ENCODE measurements at places on chromosomes 2 and 18.

GRCh38 chr2:98027538-98027937 lies 31.8 kb upstream of the TMEM131 start:
- DNase-seq, result no peak

GRCh38 chr2:28068527-28068926 lies 178.0 kb downstream of the BABAM2 start:
- no peak for DNase-seq

- no peak for DNase-seq
These were observed 1159.0 kb downstream of the RPIA start for GRCh38 chr2:89850481-89850880.

DNA sequence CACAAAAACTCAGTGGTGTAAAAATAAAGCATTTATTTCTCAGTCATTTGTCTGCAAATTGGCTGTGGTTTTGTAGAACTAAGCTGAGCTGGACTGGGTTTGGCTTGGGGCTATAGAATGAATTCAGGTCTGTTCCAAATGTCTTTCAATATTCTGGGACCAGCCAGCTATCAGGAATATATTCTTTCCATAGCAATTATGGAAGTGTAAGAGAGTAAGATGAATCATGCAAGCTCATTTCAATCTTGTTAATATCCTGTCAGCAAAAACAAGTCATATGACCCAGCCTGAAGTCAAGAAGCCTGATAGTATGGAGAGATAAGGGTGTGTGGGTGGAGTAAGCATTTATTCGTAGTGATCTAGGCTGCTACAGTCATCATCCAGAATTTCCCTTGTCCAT lies 481.0 kb upstream of the CDH2 start:
- DNase-seq, result no peak

DNA sequence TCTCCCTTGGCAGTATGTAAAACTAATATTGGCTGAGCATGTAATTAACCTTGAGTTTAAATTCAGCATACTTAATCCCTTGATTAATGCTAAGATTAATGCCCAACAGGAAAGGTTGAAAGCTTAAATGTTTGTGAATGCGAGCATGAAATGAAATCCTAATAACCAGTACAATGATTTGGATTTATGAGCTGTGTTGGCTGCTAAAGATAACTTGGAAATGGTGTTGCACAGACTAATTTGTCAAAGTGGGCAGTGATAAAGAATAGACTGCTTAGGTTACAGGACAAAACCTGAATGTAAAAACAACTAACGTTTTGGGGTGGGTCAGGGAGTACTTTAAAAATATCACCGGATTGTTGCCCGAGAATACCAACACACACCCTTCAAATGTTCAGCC lies 70.6 kb downstream of the MGAT5 start:
- DNase-seq, result no peak

- no peak for DNase-seq
These were observed 308.8 kb upstream of the LYPD1 start for GRCh38 chr2:132978840-132979239.

DNA sequence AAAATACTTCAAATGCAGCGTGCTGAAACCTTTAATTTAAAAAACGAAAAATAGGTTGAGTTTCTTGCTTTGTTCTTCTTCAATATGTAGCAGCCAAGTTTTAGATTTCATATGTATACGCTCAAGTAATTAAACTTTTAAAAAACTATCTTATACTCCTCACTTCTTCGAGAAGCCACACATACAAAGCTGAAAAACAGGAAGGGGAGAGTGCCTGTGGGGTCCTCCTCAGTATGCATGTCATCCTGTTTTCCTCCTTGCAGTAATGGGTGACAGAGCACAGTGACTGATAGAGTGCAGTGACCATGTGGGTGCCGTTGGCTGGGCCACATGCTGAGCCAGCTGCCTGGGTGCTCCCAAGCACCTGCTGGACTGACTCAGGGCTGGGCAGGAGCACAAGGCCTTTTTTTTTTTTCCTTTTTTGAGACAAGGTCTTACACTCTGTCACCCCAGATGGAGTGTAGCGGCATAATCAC lies 33.3 kb downstream of the UXS1 start:
- DNase-seq, result no peak

DNA sequence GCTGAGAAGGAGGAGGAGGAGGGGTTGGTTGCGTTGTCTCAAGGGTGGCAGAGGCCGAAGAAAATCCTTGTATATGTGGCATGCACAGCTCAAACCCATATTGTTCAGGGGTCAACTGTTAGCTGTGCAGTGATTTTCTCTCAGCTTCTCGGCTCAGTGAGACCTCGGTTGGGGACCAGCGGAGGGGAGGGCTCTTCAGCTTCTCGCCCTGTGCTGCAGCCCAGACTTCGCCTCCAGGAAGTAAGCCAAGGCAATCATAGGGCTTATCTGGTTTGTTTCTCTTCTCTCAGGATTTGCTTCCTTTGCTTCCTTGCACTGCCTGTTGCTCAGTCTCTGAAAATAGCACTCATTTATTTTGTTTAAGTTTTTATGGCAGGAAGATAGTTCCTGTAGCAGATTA lies 85.5 kb downstream of the SOWAHC start:
- DNase-seq, result peak; percentile 31

DNA sequence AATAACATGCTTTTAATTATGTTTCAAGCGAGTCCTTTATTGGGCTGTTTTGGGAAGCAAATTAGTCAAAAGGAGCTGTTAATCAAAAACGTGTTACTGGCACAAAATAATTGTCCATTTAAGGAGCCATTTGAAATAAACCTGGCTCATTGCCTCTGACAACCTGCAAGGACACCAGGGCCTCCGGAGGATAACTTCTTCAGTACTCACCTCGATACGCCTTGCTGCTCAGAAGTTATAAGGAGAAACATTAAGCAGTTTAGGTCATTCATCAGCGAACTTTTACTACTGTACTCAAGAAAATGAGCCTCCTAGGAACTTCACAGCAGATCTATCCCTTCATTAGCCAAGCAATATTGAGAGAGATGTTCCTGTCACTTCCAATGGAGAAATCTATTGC lies 1579.2 kb upstream of the ACVR2A start:
- no peak for DNase-seq

DNA sequence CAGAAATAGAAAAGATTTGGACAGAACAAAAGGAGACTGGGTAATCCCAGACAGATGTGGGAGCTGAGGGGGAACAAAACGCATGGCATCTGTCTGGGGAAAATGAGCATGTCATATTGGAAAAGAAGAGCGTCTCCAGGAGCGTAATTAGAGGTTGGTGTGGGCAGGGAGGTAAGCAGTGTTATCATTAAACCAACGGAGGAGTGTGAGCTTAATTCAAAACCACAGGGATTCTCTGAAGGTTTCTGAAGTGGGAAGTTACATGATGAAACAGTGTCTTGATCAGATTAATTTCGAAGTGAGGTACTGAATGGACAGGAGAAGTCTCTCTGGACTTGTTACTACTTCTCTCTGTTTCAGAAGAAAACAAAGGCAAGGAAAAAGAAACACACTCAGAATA lies 53.3 kb downstream of the DTNB start:
- DNase-seq, result no peak

- DNase-seq, result no peak
These were observed 117.6 kb upstream of the HAAO start for GRCh38 chr2:42909966-42910365.

GRCh38 chr2:105142239-105142638 lies 99.3 kb upstream of the GPR45 start:
- no peak for DNase-seq

- no peak for DNase-seq
These were observed 125.9 kb upstream of the RNF152 start for GRCh38 chr18:62018759-62019041.

DNA sequence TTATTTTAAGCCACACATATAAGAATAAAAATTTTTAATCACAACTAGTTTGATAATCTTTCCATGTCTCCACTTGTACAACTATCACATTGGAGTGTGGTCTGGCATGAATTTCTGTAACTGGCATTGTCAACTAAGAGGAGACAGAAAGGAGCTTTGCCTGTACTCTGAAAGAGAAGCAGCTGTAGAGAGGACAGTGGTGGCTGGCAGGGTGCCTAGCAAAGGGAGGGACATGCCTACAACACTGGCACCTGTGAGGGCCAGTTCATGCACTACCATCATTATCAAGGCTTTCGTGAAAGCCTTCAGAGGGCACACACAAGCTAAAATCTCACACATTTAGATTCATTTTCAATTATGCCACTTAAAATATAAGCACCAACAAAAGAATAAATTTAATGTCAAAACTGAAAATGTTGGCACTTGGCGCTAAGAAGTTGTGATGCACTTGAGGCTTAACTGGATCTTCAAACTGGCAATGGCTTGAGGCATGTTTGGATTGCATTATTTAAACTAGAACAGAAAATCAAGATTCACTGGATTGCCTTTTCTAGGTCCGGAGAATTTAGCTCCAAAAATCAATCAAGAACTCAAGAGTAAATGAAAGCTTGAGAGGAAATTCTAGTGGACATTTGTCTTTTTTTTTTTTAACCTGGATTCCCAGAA lies 238.6 kb downstream of the ZNF385B start:
- no peak for DNase-seq

DNA sequence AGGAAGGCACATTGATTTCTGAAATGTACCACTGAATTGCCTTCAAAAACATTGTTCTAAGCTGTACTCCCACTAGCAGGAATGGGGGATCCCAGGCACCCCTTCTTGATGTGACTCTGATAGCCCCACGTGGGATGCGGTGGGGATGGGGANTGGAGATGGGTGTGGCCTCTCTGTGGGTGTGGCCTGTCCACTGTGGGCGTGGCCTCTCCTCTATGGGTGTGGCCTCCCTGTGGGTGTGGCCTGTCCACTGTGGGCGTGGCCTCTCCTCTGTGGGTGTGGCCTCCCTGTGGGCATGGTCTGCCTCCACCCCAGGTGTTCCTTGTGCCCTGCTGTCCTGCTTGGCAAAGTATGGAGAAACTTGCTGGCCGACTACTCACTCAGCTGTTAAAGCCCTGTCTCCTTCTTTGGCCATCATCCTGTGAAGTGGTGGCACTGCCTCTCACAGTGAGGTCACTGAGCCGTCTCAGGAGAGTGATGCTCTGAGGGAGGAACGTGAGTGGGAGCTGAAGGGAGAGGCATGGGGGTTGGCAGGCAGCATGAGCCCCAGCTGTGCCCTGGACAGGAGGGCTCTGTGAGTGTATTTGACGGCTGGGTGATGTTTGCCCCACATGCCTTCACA lies 6.7 kb upstream of the PARD6G start:
- no peak for DNase-seq

Data from hepatic stellate cell (primary cell).